ENCODE measurements at places on chromosomes 5 and 9.

DNA sequence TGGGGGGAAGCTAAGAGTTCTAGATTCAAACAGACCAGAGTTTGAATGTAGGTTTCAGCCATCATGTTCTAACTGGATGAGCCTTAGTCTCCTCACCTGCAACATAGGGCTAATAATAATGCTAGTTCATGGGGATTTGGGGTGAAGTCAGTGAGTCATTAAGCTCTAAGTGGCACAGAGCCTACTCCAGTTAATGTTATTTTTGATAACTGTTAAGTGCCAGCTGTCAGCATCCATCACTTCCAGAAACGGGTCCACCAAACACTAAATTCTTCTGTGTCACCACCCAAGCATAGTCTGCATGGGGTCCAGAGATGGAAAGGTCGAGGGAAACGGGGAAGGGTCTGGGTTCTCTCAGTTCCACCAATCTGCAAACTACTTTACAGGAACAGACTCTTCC is 1.8 kb upstream of the TSC1 start:
- DNase-seq: no peak

GRCh38 chr5:7405277-7405676 is 9.3 kb downstream of the ADCY2 start:
- no peak for DNase-seq

- no peak for DNase-seq
Observed at GRCh38 chr9:95030920-95031642, 286.4 kb downstream of the FANCC start.

- DNase-seq: no peak
Observed at GRCh38 chr9:69504058-69504457, 168.1 kb downstream of the APBA1 start.

- no peak for DNase-seq
Observed at GRCh38 chr9:18023332-18023731, 444.5 kb downstream of the SH3GL2 start.

DNA sequence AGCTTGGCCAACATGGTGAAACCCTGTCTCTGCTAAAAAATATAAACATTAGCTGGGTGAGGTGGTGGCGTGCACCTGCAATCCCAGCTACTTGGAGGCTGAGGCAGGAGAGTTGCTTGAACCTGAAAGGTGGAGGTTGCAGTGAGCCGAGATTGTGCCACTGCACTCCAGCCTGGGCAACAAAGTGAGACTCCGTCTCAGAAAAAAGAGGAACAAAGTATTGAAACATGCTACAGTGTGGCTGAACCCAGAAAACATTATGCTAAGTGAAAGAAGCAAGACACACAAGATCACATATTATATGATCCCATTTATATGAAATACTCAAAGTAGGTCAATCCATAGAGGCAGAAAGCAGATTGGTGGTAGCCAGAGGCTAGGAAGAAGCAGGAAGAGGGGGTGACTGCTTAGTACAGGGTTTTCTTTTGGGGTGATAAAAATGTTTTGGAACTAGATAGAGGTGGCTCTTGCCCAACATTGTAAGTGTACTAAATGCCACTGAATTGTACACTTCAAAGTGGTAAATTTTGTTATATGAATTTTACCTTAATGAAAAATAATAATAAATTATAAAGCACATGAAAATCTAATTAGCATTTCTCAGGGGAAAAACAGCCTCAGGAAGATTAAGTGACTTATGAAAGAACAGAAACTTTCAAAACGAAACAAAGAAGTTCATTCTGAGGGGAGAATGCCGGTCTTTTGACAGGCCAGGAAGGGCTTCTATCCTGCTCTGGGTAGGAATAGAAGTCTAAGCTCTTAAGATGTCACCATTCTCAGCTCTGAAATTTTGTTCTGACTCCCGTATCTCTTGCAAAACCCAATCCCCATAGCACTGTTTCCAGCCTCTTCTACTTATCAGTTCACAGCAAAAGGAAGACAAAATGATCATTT is 161.1 kb upstream of the TBCA start:
- DNase-seq: no peak

GRCh38 chr5:116573702-116574366 is 789 bp downstream of the SEMA6A start:
- peak; percentile 44 for DNase-seq

GRCh38 chr5:17400724-17401469 is 97.1 kb upstream of the TAF11L2 start:
- no peak for DNase-seq

GRCh38 chr5:96483878-96484277 is 50.8 kb upstream of the PCSK1 start:
- DNase-seq: peak; percentile 9

GRCh38 chr9:14941501-14942405 is 31.5 kb upstream of the FREM1 start:
- DNase-seq: no peak

DNA sequence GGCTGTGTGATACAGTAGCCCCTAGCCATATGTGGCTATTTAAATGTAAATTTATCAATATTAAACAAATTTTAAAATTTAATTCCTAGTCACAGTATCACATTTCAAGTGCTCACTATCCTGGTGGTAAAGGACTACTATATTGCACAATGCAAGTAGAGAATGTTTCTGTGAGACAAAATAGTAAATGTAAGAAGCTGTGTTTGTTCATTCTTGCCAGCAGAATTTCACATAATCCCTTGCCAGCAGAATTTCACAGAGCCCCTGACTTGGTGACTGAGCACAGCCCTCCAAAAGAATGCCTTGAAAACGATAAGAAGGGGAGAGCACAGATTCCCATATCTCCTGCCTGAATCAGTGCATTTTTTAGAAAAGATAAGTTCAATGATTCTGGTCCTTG is 75.9 kb upstream of the SELENOP start:
- DNase-seq: peak; percentile 91

DNA sequence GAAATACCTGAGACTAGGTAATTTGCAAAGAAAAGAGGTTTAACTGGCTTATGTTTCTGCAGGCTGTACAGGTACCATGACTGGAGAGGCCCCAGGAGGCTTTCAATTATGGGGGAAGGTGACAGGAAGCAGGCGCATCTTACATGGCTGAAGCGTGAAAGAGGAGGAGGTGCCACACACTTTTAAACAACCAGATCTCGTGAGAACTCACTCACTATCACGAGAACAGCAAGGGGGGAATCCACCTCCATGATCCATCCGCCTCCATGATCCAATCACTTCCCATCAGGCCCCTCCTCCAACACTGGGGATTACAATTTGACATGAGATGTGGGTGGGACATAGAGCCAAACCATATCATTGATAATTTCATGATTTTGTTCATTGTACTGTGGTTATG is 2.5 kb upstream of the MED27 start:
- DNase-seq: no peak

Data from trophoblast cell (in vitro differentiated cells and primary cell).